ENCODE measurements at places on chromosomes 6 and 20.

DNA sequence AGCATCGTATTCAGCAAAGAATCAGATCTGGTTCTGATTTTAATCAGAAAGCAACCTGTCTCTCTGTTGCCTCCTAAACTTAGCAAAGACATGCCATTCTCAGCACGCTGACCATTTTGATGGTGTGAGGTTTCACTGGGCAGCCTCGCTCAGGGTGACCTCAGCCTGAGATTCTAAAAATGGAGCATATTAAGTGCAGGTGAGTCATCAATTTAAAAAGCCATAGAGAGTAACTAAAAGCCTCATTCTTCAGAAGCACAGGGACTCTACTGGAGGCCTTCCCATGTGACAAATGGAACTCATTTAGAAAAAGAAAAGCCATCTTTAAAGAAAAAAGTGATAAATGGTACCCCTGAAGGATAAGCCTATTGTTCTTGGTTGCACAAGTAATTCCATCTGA lies 91.3 kb downstream of the FILIP1 start:
- no peak for DNase-seq

DNA sequence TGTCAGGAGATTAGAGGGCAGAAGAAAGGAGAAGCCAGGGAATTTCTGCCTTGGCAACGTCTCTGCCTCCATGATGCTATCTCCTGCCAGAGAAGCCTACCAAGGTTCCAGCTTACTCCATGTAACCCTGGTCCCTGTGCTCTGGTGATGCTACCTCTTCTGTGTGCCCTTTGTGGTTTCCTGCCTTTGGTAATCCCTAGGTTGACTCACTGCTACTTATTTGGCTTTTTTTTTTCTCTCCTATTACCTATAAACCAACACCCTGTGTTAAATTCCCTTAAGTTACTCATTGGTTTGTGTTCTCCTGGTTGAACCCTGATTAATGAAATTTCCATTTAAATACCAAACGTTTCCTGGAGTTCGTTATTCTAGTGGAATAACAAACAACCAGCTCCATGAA lies 527.8 kb upstream of the FLRT3 start:
- DNase-seq: no peak

- no peak for DNase-seq
Measured at GRCh38 chr6:145629478-145629877, 105.8 kb downstream of the EPM2A start.

DNA sequence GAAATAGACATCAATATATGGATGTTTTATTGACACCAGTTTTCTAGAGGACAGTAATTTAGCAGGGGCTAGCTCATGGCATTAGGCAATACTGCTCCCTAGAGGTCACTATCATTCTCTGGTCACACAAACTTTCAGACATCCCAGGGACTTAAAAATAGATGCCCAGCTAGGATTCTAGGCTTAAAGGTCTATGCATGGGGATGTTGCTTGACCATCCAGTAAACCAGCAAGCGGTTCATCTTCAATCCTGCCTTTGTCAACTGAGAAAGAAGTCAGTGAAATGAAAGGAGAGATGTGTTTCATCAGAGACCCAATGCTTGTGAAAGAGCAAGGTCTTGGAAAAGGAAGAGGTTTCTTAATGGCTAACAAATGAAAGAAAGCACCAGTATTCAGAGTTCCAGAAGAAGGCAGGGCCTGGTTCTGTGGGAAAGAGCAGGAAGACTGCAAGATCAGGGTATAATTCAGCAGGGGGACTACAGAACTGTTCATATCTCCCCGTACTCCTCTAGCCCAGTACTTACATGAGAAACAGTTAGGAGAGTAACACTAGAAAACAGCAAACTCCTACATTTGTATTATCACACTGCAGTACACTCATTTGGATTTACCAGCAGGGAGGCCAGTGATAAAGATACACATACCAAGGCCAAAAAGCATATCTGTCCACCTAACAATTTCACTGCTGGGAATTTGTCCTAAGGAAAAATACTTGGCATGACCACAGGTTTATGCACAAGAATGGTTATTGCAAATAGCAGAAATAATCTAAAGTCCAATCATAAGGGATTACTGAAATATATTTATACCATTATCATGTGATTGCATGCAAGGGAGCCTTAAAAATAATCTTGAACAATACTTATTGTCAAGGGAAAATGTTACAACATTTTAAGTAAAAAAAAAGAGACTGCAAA lies 151.4 kb upstream of the LAMA2 start:
- no peak for DNase-seq

GRCh38 chr6:45365036-45365435 lies 12.7 kb downstream of the SUPT3H start:
- DNase-seq: no peak

DNA sequence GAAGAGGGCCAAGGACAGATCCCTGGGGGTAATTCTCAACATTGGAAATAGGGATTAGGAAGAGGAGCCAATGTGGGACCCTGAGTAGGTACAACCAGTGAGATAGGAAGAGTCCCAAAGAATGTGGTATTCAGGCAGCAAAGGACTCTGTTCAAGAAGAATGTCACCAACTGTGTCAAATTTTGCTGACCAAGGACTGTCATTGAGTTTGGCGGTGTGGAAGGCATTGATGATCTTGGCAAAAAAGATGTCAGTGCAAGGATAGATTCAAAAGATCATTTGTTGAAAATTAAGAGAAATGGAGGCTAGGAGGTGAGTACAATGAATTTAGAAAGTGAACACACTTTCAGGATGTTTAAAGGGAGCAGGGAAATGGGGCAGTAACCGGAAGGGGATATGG lies 82.4 kb upstream of the SUPT3H start:
- DNase-seq: no peak

DNA sequence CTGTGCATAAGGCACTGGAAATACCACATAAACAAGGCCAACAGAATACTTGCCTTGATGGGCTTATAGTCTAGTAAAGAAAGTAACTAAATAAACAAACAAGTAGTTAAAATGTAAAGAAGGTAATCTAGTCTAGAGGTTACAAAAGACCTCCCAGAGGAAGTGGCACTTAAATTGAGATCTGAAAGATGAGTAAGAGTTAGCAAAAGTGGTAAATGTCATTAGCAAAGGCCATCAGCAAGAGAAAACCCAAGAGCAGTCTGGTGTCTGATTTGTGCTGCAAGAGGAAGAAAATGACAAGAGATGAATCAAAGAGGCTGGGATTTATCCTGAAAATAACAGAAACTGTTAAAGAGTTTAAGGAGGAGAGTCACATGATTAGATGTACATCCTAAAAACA lies 96.6 kb upstream of the SMLR1 start:
- DNase-seq: no peak

GRCh38 chr6:52975580-52975979 lies 19.5 kb downstream of the GSTA4 start:
- DNase-seq: no peak

DNA sequence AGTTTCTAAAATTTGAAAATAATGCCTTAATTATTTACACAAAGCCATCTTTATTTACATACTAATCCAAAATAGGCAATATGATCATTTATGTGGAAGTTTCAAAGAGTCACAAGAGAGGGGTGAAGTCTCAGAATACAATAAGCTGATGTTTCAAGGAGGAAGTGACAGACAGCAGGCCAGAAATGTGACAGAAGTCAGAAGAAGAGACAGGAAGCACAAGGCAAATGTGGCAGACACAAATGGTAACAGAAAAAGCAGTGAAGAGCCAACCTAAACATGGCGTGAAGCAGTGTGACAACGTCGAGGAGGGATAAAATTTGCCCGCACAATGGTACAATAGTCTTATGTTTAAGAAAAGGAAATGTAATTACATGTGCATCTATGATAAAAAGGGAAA lies 59.8 kb downstream of the SHPRH start:
- no peak for DNase-seq

DNA sequence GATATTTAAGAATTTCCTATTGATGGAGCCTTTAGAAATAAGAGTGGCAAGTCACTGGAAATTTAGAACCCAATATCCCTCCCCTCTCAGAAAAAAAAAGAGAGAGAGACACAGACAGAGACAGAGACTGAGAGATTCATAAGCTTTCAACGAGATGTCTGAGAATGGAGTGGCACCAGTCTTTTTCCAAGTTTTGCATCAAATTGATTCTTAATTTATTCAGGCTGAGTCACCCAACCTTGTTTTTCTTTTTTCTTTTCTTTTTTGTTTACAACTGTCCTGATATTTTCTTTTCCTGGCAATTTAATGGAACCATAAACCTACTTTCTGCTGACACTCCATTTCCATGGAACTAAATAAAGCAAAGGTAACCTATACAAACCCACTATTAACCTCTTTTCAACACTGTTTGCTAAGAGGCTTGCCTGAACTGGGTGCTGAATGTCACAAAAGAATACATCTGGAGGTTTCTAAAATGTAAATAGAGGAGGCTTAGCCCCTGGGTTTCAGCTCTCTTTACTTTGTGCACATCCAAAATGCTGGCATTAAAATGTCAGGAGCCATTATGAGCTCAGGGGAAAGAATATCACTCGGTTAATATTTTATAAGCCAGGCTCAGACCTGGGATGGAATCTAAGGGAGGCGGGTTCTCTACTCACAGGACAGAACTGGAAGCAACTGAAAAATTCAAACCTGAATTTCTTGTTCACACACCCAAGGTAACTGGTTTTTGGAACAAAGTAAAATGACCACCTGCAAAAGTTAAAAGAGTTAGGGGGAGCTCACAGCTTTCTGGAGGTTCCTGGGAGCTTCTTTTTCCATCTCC lies 100.8 kb downstream of the BFSP1 start:
- no peak for DNase-seq

DNA sequence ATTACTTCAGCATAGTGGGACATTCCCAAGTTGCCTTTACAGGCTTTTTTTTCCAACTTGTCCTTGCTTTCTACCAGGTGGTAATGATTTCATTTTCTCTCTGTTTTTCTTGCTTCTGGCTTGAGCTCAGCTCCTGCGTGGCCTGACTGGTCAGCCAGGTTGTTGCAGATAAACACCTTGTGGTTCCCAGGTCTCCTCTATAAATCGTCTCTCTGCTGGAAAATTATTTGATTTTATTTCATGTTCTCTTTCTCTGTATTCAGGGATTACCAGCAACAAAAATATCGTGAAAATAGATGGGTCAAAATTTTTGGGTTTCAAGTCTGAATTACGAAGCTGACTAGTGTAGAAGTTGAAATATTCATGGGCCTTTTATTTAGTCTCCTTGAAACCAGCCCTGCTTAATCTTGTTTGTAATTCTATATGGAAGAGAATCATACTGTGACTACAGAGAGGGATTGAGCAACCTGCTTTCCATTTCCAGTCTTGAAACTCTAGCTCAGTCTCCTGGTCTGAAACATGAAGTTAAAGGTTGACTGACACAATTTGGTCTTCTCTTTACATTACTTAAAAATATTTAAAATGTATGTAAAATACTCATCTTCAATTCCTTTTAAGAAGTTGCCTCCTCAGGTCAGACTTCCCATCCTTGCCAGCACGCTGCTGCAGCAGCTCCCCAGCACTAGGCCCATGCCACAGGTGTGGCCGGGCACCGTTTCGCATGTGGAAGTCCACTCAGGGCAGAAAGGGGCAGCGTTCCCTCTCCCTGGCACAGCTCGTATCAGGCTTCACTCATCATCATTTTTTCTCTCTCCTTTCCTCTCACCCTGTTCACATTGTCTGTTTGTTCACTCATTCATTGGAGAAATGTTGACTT lies 7.1 kb downstream of the DUSP22 start:
- DNase-seq: no peak

DNA sequence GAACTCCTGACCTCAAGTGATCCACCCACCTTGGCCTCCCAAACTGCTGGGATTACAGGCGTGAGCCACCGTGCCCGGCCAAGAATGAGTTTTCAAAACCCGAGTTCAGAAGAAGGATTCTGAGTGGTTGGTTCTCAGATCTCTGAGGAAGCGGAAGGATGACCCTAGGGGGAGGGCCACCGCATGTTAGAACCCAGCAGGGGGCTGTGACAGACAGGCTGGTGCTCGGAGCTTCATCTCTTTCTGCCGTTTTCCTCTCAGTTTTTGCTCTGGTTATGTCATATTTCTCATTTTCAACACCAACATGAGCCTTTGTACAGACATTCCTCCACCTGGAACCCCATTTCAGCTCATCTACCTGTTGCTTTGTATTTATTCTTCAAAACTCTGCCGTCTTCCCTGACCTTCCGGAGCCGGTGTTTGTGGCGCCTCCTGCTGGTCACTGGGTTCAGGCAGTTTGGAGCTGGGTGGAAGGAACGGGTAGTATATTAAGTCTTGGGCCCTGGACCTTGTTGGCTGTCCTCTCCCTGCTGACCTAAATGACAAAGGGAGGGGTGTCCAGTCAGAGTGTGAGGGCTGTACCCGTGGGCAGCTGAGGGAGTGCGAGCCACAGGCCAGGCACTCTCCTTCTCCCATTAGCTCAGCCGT lies at the start of gene DEFB123:
Gene DEFB123, plus strand, starts transcription at position 621 of the 648 bp plus-strand sequence. CDS start 67 bp downstream, outside the sequence.
- no peak for DNase-seq

- no peak for DNase-seq
Measured at GRCh38 chr6:168374541-168375071, 55.0 kb upstream of the DACT2 start.

- no peak for DNase-seq
Measured at GRCh38 chr6:123962508-123962907, 158.8 kb downstream of the NKAIN2 start.

DNA sequence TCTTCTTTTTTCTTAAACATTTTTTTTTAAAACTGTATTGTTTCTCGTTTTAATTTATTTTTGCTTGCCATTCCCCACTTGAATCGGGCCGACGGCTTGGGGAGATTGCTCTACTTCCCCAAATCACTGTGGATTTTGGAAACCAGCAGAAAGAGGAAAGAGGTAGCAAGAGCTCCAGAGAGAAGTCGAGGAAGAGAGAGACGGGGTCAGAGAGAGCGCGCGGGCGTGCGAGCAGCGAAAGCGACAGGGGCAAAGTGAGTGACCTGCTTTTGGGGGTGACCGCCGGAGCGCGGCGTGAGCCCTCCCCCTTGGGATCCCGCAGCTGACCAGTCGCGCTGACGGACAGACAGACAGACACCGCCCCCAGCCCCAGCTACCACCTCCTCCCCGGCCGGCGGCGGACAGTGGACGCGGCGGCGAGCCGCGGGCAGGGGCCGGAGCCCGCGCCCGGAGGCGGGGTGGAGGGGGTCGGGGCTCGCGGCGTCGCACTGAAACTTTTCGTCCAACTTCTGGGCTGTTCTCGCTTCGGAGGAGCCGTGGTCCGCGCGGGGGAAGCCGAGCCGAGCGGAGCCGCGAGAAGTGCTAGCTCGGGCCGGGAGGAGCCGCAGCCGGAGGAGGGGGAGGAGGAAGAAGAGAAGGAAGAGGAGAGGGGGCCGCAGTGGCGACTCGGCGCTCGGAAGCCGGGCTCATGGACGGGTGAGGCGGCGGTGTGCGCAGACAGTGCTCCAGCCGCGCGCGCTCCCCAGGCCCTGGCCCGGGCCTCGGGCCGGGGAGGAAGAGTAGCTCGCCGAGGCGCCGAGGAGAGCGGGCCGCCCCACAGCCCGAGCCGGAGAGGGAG lies 580 bp downstream of the VEGFA start:
- peak; percentile 83 for DNase-seq

DNA sequence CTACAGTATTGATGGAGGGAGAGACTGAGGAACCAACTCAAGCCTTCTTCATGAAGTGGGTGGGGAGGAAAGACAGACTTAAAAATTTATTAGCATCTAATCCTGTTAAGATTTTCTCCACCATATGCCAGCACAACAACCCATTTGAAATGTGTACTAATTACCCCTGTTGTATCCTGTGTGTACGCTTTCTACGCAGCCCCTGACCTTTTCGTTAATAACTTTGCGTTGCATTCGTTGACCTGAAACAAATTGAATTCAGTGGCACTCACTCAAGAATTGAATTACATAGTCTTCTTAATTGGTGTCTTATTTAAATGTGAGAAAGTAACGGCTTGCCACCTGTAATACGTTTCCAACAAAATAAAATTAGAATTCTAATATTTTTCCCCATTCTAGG lies 113.9 kb downstream of the LINC00237 start:
- no peak for DNase-seq

Measured in 8988T (cell line).